ENCODE measurements at places on chromosomes 16 and 17. TPM values are rescaled to one million over a fixed set of nuclear protein-coding genes. Genes with fewer than 3 reads are reported as not detected.

DNA sequence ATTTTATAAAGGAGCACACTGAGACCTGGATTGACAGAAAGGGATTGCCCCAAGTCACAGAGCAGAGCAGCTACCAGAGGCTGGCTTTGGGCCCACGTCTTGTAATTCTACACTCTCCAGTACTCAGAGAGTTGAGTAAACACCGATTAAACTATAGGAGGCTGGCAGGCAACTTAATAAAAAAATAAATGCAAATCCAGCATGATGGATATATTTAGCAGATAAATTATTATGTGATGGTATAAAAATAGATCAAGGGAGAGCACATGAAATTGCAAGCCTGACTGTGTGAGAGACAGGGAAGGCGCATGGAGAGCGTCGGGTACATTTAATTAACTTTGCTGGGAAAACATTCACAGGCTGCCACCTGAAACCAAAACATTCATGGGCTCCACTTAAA is 87.7 kb upstream of the CCL2 start:
- DNase-seq = no peak

DNA sequence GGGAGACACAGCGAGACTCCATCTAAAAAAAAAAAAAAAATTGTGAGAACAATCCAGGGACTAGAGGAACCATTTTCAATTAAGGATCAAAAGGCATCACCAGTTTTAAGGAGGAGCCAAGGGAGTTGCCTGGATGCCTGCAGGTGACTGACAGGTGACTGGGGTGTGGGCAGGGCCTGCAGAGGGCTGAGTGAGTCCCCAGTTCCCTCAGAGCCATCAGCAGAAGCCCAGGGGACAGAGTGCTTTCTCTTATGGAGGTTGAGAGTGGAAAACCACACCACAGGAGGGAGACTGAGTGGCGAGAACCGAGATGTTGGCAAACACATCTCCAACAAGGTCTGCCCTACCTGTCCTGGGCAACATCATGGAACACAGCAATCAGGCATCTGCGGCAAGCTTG is 27.1 kb upstream of the CREBBP start:
- DNase-seq = no peak

DNA sequence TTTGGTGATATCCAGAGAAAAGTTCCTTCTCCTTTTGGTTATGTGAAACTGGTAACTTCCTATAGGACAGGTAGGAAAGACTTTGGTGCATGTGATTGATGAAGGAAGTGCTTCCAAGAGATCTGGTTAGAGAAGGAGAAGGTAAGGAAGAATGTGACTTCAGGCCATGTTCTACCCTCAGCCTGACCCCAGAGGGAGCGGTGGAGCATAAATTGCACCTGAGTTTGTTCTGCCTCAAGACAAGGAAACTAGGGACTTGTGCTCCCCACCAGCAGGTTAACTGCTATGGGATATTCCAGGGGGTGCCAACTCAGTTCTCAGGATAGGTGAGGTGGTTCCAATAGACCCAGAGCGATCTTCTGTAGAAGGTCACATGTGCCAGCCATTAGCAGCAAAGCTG is 299.3 kb upstream of the XYLT1 start:
- DNase-seq = no peak

TRAPPC1 gene
- 272 TPM for polyA plus RNA-seq

DNA sequence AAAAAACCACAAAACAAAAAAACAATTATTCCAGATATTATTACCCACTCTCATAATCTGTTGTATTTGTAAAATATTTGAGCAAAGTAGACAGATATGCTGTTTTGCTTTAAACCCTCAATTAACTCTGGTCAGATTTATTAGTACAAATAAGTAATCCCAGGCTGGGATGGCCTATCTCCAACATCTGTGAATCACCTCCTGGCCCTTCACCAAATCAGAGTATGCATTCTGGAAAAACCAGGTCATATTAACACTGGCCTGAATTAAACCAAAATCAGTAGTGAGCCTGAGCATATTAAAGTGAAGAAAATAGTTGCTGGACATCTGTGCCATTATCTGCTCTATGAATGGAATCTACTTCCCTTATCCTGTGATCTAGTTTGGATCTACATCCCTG is 41.0 kb downstream of the STAT3 start:
- DNase-seq = no peak

DNA sequence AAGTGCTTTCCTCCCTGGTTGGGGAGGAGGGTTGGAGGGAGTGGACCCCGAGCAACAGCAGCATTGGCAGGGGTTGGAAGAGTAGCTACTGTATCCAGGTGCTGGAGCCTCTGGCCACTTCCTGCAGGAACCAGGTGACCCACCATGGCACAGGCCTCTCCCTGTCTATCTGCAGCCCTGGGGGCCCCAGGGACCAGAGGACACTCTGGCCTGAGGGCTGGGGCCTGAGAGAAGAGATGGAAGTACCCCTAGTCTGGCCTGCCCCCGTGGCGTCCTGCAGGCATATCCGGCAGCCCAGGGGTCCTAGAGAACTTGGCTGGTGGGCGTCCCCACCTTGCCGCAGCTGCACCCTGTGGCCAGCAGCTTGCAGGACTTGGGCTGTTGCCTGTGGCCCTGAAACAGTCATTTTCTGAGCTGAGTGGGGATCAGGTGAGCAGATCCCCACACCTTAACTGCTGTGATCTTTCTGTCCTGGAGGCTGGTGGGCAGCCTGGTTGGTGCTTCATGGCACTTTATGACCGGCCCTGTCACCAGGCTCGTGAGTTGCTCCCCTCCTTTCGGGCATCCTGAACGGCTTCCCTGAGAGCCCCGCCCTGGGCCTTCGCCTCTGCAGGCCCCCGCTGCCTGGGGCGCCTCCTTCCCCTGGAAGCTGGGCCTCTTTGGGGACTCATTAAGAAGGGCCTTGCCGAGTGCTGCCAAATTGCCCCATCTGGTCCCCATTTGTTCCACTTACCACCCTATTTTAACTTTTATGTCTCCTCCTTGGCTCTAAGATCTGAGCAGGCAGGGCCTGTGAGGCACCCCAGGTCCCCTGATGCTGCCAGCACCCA is 298.6 kb downstream of the SEC14L1 start:
- DNase-seq = no peak

KIAA0753 gene
- 1.8 TPM for polyA plus RNA-seq

- no peak for DNase-seq
Observed at GRCh38 chr16:4411684-4412083, 4.7 kb downstream of the CORO7 start.

RANBP10 gene
- 11.1 TPM for polyA plus RNA-seq

VMP1 gene
- 57.0 TPM for polyA plus RNA-seq

DNA sequence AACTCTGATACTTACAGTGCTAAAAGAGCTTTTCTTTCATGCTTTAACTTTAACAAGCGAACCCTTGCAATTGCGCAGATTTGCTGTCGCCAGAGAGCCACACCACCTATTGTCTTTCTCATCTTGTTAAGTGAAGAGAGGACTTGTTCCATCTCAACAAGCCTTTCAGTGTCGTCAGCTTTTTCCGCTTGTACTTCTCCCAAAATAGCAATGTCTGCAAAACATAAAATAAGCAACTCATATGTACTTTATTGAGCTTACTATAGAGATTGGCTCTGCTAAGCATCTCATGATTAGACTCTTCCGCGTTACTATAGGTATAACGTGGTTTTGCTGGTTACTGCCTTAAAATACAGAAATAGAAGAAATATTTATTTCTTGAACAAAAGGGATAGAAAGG is 51.9 kb downstream of the ABCA8 start:
- DNase-seq = no peak

GRCh38 chr16:89187032-89187769 is 13.1 kb downstream of the SLC22A31 start:
- peak; percentile 69 for DNase-seq

C16orf92 gene
- not detected for polyA plus RNA-seq

DNA sequence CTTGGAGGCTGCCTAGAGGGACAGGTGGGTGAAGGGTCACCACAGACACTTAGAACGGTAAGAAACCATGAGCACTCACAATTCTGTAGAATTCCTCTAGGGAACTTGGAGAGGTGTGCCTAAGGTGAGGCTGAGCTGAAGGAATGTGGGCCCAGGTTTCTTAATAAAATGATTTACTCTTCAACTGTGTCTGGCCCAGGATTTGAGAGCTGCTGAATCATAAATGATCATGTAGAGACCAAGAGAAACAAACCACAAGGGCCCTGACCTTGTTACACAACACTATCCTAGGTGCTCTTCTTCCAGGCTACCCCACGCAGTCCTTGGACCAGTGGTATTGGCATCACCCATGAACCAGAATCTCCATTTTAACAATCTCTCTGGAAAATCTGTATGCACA is 27.7 kb downstream of the ZNF18 start:
- no peak for DNase-seq

Measured in CD8-positive, alpha-beta memory T cell (primary cell).